ENCODE measurements at places on chromosomes 7 and 10.

DNA sequence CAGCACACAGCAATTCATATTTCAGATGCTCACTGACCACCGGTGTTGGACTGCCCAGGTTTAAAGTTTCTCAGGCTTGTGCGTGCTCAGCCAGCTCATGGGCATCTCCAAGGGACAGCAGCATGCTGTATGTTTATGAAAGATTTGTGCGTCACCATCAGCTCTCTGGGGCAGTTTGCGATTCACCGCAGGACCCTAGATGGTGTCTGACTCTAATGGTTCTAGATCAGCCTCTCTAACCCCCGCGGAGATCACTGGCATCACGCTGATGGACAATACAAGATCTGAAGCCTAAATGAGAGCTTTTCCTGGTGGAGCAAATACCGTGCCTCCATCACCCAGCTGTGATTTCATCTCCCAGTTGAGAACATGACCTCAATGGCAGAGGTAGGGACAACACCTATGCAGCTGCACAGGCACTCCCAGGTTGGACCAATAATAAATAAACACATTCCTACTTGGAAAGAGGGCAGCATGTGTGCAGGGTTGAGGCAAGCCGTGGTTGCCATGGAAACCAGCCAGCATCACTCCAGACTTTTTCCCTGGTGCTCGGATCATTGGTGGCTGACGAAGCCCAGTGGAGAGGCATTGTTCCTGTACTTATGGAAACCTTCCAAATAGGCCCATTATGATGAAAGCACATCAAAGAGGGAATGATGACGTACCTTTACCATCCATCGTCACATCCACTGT, 253.6 kb downstream of the KCNMA1 start:
- no peak for DNase-seq

DNA sequence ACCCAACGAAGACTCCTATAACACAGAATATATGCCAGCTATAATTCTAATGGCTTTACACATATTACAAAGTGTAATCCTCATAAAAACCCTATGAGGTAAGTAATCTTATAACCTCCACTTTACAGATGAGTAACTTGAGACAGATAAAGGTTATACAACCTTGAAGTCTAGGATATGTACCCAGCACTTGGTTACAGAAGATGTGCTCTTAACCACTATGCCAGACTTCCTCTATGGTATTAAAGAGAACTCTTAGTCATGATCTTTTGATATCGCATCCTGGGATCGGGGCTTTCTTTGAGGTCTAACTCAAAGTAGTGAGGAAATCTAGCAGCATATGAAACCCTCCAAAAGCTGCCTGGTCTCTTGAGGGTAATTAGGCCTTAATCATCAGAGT, 319.2 kb upstream of the LRRN3 start:
- no peak for DNase-seq

GRCh38 chr10:17787087-17787961, 21.8 kb upstream of the MRC1 start:
- DNase-seq = no peak

DNA sequence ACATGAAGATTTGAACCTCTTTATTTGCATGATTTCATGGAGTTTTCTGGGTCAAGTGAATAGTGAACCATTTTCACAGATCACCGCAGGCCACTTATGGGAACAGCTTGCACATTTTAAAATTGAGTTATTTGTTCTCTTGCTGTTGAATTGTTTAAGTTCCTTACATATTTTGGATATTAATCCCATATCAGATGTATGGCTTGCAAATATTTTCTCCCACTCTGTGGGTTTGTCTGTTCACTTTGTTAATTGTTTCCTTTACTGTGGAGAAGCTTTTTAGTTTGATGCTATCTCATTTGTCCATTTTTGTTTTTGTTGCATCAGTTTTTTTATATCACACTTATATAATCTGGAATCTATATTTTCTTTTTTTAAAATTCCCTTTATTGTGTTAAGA, 14.1 kb upstream of the ZC3HAV1L start:
- no peak for DNase-seq

GRCh38 chr10:84008878-84009277, 130.4 kb upstream of the GHITM start:
- peak; percentile 46 for DNase-seq

DNA sequence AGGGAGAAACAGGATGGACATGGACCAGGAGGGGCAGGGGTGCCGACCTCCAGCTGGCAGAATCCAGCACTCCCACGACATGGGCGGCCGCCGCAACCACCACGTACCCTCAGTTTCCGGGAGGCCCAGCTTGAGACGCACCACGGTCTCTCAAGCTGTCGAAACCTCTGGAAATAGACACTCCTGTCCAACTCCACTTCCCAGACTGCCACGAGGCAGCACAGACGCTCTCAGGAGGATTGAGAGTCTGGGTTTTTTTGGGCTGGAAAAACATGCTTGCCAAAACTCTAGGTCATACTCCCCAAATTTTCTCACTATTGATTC, 37.9 kb upstream of the PDGFA start:
- DNase-seq = no peak

Data from suppressor macrophage (primary cell).